ENCODE measurements at places on chromosomes 5 and 9. TPM values are rescaled to one million over a fixed set of nuclear protein-coding genes. Genes with fewer than 3 reads are reported as not detected.

DNA sequence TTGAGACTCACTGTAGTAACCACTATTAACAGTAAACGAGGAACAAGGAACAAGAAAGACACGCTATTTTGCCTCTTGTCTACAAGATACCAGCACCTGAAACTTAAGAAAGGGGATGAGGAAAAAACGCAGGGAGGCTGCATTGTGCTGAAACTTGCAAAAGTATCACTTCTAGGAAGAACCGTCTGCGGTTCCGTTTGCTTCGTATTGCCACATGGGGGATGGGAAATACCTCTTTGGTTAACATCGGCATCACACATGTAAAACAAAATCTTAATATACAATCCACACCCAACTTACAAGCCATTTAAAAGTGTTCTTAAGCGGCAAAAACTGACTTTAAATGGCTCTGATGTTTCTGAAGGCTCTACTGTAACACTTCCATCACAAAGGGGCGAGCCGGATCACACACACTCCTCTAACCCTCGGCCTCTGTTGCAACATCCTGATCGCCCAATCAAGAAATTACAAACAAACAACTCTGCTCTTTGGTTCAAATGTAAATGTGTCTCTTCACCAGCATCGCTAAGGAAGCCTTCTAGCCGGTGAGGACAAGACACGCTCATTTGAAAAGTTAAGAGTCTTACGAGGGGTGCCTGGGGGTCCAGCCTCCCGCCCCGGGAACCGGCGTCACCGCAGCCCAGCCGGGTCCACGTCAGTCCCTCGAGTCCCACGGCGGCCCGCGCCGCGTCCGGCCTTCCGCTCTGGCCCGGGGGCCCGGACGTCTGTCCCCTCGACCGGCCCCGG, 621 bp downstream of the SEC16A start:
- no peak for DNase-seq

DNA sequence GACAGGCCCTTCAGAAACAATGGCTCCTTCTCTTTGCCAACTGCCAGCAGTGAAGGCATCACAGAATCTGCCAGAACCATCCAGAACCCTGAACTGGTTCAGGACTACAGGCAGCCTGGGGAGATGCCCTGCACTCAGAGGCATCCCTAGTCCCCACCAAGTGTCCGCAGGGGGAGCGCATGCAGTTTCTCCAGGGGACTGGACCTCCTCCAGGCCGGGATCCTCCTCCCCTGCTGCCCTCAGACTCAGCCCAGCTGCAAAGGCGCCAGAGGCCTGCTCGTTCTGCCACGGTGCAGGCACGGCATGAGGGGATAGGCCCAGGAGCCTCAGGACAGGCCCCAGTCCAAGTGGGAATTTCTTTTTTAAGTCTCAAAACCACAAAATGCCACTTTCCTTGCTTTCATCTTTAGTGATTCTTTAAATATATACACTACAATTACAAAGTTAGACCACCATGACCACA, 72.0 kb downstream of the SEMA4D start:
- DNase-seq, result no peak

DNA sequence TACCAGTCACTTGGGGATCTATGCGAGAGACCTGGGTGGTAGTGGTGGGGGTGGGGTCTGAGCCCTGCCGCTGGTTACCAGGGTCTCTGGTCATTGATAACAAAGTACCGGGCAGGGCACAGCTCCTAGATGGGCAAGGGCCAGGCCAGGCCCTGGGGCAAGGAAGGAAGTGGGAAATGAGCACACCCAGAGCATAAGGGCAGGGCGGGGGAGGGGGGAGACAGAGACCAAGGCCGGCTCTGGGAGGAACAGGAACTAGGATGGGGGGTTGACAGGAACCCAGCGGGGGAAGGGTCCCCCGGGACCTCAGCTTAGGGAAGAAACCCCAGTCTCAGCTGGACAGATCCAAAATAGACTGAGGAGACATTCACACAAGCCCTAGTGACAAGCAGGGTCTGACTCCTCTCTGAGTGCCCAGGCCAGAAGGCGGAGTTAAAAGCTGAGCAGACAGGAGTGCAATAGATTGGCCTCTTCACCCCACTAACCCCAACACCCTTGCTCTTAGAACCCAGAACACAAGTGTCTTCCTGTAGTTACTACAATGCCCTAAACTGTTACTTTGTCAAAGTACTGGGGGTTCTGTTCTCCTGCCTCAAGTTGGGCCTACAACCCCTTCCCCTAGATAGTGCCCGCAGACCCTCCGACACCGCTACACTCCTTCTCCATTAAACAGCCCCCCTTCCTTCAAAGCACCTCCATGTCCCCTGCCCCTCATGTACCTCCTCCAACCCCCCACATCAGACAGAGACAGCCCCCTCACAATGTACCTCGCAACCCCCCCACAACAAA, 628 bp downstream of the ATOSB start:
- DNase-seq, result peak; percentile 49

DNA sequence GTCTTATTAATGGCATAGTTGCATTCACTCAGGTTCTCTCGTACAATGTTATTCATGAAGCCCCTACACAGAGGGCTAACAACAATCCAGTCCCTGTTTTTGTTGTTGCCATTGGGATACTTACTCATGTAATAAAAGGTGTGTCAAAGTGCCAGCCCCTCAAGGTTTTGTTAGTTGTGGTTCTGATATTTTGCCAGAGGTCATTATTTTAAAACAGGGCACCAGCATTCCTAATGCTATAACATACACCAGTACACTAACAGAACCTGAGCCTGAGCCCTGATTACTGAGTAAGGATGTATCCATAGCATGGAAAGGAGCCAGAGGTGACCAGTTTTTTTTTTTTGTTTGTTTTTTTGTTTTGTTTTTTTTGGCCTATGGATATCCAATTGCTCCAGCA, 50.2 kb downstream of the SMC2 start:
- DNase-seq, result no peak

DNA sequence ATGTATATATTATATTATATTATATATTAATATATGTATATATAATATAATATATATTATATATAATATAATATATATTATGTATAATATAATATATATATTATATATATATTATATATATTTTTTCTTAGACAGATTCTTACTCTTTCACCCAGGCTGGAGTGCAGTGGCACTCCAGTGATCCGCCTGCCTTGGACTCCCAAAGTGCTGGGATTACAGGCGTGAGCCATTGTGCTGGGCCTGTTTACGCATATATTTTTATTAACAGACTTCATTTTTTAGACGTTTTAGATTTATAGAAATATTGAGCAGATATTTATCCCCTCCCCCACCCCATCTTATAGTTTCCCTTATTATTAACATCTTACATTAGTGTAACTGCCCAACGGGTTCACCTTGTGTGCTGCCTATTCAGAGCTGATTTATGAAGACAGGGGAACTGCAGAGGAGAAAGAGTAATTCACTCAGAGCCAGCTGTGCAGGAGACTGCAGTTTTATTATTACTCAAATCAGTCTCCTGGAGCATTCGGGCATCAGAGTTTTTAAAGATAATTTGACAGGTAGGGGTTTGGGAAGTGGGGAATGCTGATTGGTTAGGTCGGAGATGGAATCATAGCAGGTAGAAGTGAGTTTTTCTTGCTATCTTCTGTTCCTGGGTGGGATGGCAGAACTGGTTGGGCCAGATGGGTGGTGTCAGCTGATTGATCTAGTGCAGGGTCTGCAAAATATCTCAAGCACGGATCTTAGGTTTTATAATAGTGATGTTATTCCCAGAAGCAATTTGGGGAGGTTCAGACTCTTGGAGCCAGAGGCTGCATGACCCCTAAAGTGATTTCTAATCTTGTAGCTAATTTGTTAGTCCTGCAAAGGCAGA, 93.4 kb downstream of the UNC13B start:
- no peak for DNase-seq

DNA sequence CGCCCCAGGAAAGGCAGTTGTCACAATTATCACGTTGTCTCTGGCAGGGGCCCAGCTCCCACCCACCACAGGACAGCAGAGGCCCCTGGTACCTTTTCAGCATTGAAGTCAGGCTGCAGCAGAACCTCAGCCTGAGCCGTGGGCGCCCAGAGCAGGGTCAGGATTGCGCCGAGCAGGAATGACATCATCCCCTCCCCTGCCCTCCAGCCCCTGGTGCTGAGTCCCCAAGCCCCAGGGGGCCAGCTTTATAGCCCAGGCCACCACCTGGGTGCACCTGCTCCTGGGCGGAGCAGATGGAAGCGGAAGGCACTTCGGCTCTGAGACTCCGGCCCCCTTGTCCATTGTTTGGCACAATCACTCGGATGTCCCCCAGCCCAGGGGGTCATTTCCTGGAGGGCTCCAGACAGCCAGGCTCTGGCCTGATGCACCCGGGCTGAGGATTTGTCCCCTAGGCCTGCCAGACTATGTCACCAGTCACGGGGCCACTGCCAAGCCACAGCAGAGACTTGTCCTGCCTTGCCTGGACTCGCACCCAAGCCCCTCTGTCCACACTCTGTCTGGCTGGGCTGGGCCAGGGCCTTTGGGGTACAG, at the start of gene LCN15:
Gene LCN15 (minus strand): TSS at position 218 of the 591 bp plus-strand sequence. CDS start 30 bp downstream, at position 188.
- DNase-seq, result no peak

GRCh38 chr5:139574641-139575312, 13.6 kb downstream of the UBE2D2 start:
- DNase-seq, result no peak

DNA sequence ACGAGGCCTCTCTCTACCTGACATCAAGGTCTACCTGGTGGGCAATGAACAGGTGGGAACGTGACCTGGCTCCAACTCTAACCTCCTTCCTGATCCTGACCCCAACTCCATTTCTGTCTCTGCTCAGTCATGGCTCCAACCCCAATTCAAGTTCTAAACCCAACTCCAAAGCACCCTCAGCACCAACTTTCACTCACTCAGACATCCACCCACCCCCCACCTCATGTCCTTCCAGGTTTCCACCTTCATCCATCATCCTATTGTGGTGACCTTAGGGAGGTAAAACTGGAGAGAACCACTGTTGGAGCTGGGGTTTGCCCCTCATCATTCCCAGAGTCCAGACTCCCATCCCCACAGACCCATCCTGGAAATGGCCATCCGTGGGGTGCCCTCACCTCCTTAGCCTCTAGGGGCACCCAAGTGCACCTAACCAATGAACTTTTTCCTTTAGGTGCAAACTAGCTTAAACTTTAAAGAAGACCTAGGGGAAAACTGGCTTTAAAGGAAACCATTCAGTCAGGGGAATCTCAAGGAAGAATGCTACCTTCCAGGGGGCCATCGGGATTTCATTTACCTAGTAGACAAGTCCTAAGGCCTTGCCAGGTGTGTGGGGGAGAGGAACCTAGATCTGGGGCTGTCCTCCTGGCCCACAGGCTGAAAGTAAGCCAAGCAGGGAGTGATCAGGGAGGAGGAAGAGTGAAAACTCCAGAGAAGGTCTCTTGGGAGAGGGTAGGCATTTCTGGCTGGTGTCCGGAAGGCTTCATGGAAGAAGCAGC, 11.3 kb downstream of the RGS14 start:
- DNase-seq, result no peak

DNA sequence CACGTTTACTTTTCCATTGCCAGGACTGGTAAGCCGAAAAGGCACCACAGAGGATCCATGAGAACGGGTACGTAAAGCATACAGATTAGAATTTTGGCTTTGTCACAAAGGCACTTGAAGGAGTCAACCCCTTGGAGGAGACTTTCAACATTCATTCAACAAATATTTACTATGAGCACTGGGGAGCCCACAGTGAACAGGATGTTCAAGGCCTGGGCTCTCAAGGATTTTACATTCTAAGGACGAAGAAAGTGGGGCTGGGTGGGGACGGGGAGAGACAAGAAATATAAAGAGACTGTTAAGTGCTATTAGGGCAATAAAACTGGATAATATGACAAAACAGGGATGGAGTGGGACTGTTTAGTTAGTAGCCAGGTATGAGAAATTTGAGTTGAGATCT, 66.0 kb downstream of the KLF4 start:
- DNase-seq, result no peak

GRCh38 chr5:136296846-136297245, 68.5 kb downstream of the TRPC7 start:
- DNase-seq, result no peak

SOX30 gene
- total RNA-seq, result not detected

SLC6A3 gene
- not detected for total RNA-seq

SPAAR gene
- 0.65 TPM for total RNA-seq
